ENCODE measurements at places on chromosomes 7 and 10.
A peak's percentile ranks its signal among the peaks of the same experiment; 100 is the strongest.

GRCh38 chr7:55031075-55031474 lies 12.3 kb downstream of the EGFR start:
- DNase-seq: no peak

DNA sequence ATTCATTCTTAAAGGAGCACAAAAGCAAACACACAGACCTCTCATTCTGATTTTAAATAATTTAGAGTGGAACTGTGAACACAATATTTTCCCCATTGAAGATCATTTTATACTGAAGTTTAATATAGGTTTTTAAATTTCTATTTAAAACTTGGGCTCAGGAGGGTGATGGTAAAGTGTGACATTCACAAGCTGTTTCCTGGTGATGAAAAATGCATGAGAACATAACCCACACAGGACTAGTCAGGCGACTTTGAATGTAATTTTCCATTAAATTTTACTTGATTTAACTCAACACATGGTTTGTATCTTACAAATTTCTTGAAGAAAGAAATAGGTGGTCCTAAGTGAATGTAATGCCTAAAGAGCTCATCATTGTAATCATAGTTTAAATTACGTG lies 143.6 kb downstream of the CDK14 start:
- no peak for DNase-seq

- no peak for DNase-seq
These were observed 66.3 kb upstream of the LRGUK start for GRCh38 chr7:134060874-134061273.

DNA sequence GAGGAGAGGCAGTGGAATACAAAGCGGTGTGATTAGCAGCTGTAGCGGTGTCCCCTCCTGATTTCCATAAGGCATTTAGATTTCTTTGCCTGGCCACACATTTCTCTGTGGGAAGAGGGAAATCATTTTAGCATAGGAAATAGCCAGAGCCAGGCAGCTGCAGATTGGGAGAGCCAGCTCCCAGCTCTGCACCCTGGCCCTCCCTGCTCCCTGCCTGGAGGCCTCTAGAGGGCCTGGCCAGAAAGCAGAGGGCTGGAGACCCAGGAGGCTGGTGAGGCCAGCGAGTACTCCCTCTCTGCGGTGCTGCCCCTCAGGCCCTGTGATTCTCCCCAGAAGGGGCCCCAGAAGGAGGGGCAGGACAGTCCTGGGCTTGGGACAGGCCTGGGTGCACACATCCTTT lies 85.7 kb downstream of the C10orf105 start:
- no peak for DNase-seq

DNA sequence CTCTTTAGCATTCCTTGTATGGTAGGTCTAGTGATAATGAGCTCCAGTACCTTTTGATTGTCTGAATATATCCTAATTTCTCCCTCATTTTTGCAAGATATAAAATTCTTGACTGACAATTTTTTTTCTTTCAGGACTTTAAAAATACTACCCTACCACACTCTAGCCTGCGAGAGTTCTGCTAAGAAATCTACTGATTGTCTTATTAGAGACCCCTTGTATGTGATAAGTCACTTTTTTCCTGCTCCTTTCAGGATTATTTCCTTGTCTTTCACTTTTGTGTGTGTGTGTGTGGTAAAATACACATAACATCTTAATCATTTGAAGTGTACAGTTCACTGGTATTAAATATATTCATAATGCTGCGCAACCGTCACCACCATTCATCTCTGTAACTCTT lies 68.7 kb upstream of the PPP1R9A start:
- DNase-seq: no peak

- no peak for DNase-seq
These were observed 193.7 kb upstream of the SVIL start for GRCh38 chr10:29828440-29828894.

DNA sequence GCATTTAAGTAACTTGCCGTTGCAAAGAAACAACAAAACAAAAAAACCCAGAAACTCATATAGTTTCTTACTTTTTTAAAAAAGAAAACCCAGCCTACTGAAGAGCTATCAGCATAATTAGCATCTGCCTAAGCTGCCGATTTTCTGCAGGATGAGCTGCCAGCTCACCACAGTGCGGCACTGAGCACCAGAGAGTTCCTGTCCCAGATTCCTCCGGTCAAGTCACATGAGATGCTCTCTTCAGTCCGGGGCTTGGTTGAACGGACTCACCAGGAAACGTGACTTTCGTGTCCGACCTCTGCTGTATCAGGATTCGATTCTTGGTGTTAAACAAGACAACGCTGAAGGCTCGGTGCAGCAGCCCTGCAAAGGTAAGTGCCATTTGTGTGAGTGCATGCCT lies 3.2 kb downstream of the IDI2 start:
- DNase-seq: no peak

GRCh38 chr7:138164804-138165203 lies 88.5 kb downstream of the AKR1D1 start:
- DNase-seq: no peak

DNA sequence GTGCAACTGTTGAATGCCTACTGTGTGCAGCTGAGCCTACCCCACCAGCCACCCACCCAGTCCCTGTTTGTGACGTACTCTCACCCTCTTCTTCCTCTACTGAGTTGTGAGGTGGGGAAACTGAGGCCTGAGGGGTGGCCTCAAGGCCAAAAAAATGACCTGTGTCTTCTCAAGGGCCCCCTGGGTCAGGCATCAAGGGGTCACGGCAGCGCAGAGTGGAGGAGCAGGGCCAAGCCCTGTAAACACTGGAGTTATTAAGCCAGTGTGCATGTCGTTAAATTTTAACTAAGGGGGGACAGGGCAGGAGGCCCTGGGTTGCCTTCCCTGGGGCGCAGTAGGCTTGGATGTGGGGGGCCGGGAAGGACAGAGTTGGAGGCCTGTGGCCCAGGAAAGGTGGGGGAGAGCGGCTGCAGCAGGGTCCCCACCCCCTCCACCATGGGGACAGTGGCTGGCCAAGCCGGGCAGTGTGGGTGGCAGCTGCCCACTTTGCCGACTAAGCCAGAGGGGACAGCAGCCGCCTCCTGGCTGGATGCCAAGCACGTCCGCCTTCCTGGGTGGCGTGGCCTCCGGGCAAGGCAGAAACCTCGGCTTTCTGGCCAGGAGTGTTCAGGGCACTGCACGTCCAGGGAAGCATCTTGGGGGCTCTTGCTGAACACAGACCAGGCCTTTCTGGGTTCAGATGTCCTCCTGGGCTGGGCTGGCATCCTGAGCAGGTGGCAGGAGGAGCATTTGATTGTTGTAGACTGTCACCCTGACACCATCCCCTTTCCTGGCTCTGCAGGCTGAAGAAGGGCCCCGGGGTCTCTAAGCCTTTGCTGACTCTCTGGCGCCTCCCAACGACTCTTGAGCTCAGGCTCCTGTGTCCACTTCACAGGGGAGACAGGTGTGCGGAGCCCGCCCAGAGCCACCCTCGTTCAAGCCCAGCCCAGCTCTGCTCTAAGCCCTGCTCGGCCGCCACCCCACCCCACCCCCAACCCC lies 1.9 kb downstream of the SLC29A4 start:
- no peak for DNase-seq

- DNase-seq: peak; percentile 64
These were observed 8.0 kb upstream of the BEND7 start for GRCh38 chr10:13536674-13537366.

- peak; percentile 41 for DNase-seq
These were observed 31.9 kb downstream of the PIP4K2A start for GRCh38 chr10:22682237-22683139.

GRCh38 chr7:71851776-71852498 lies 560.2 kb downstream of the CALN1 start:
- no peak for DNase-seq

- DNase-seq: peak; percentile 91
These were observed 13.5 kb upstream of the TSPAN13 start for GRCh38 chr7:16739863-16740622.

GRCh38 chr7:128170461-128170860 lies 70.6 kb upstream of the LEP start:
- DNase-seq: no peak

GRCh38 chr7:98800996-98801395 lies 68.8 kb downstream of the TMEM130 start:
- DNase-seq: no peak

DNA sequence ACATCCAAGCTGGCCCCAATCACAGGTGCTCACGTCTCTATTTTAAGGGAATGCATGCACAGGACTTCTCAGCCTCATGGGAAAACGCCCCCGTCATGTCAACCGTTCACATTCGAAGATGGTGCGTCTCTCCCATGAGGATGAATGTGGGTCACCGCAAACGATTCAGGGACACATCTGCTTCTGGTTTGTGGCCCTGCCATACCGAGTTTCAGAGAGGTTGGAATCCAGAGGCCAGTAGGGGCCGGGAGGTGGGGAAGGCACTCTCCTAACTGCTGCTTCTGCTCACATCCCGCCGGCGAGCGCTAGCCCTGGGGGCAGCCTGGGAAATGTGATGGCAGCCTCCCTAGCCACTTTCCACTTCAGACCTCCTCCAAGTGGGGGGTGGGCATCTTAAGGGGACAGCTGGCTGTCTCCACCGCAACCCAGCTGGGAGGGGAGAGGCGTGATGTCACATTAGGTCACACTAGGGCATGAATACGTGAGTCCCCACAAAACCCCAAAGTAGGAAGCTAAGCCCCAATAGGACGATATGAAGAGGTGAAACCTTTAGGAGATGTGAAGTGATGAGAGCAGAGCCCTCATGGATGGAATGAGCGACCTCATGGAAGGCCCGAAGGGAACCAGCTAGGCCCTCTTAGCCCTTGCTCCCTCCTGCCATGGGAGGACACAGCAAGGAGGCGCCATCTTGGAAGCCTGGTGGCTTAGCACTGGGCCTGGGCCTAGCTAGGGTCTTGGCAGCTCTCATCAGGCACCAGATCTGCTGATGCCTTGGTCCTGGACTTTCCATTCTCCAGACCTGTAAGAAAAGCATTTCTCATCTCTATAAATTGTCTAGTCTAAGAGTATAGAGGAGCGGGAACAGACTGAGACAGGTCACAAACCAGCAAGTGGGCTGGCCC lies 107.8 kb downstream of the TCERG1L start:
- DNase-seq: no peak

DNA sequence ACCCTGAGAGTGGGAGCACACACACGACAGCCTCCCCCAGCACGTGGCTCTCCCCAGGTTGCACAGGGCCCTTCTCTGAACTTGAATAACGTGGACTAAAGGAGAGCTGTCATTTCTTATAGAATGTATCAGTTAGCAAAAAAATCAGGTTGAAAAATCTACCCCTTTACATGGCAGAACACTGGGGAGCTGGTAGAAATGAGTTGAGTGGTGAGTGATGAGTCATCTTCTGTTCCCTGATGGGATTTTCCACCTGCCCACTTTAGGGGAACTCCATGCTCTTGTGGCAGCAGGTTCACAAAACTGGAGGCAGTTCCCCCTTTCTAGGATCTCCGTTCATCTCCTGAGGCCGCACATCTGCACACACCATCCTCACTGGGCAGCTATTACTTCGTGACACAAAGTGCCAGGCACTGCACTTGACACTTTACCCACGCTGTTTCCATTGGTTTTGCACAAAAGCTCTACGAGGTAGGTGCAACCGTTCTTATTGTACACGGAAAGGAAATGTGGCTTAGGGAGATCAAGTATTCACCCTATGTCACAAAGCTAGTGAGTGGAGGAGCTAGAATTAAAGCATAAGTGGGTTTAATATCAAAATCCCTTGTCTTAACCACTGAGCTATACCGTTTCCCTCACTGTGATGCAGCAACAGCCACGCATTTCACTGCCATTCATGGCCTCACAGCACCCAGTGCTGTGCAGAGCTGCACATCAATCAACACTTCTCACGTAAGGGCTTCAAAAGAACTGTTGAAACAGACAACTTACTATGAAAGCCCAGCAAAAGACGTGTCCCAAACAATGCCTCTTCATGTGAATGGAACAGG lies 80.2 kb downstream of the RNF216 start:
- DNase-seq: no peak

DNA sequence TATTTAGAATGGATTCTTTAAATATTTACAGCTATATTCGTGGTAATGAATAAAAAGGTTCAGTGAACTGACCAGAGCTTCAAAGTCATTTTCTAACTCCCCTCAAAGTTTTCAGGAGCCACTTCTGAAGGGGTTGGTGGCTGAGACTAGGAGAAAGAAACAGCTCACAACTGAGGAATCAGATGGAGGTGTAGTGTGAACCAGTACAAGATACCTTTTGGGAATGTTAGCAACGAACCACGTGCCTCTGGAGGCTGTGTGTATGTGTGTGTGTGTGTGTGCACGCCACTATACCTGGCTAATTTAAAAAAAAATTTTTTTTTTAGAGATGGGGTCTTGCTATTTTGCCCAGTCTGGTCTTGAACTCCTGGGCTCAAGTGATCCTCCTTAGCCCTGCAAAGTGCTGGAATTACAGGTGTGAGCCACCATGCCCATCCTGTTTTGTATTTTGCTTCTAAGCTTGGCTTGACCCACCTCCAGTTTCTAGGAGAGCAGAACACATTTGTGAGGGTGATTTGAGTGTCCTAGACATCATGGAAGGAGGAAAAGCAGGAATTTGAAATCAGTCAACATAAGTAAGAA lies 9.5 kb upstream of the TAF3 start:
- DNase-seq: no peak

DNA sequence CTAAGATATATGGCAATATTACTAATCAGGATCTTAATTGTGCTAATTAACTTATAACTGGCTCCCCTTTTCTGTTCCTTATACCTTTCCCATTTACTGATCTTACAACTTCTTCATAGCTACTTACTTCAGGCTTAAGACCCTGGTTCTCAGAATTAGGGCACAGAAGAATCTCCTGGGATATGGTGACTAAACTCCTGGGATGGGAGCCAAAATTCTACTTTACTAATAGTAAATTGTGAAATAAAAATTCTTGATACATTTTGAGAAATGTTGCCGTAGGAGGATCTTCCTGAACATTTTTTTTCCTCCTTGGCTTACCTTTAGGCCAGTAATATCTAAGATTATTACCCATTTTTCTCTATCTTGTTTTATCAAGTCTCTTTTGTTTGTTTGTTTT lies 309.5 kb downstream of the ATRNL1 start:
- no peak for DNase-seq

DNA sequence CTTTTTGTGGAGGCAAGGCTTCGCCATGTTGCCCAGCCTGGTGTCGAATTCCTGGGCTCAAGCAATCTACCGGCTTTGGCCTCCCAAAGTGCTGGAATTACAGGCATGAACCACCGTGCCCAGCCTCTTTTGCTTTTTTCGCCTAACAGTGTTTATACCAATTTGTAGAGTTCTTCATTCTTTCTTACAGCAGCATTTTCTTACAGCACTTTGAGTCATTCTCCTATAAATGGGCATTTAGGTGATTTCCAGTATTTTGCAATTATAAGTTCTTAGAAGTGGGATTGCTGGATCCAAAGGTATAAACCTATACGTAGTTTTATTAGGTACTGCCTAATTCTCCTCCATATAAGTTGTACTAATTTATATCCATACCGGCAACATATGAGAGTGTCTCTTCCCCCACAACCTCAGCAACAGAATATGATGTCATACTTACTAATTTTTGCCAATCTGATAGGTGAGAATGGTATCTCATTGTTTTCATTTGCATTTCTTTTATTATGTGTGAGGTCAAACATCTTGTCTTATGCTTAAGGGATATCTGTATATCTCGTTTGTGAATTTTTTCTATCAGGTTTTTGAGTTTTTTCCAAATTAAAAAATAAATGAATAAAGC lies 39.1 kb downstream of the SUFU start:
- no peak for DNase-seq
